ENCODE measurements at places on chromosomes 11 and 22.
A peak's percentile ranks its signal among the peaks of the same experiment; 100 is the strongest.

GRCh38 chr11:116642902-116643301 is 129.9 kb downstream of the BUD13 start:
- DNase-seq: no peak

GRCh38 chr11:45580399-45580798 is 85.0 kb downstream of the CHST1 start:
- no peak for DNase-seq

DNA sequence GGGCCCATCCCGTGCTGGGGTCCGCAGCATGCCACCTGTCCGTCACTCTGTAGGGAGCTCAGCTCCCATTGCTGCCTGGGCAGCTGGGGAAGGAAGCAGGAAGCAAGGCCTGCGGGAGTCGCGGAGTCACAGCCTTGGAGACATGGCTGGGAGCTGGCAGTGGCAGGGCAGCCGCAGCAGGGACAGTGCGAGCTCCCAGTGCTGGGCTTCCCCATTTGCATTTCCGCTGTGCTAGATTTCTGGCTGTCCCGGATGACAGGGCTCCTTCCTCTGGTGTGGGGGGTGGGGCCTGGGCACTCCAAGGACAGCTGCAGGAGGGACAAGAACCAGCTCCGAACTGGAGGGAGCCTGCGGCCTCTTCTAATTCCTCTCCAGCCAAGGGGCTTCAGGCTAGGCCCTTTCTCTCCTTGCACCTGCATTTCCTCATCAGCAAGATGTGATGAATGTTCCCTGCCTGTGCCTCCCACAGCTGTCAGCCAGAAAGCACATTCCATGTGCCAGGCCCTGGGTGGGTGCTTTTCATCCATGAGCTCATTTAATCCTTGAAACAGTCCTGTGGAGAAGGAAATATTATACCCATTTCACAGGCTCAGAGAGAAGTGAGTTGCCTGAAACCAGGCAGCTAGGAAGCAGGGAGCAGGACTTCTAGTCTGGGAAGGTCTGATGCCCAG is 48.0 kb downstream of the MYO7A start:
- no peak for DNase-seq

- DNase-seq: peak; percentile 52
These were observed 42.4 kb upstream of the WEE1 start for GRCh38 chr11:9530901-9531625.

DNA sequence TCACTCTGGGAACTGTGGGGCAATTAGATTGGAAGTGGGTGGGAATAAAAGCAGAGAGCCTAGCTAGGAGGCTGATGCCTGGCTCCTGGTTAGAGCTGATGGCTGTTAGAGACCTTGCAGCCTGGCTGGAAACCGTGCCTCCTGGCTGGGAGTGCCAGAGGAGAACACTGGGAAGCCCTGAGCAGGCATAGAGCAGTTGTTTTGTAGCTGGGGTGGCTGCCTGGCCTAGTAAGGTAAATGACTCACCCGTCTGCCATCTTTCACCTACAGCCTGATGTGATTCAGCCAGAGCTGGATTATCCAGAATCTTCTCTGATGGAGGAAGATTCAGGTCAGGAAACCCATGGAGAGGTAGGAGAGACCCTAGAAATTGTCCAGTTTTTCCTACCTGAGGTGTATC is 6.1 kb downstream of the UQCR10 start:
- no peak for DNase-seq
